ELF-1 (cell line): ENCODE measurements at places on chromosomes 2 and 18.
A peak's percentile ranks its signal among the peaks of the same experiment; 100 is the strongest.

DNA sequence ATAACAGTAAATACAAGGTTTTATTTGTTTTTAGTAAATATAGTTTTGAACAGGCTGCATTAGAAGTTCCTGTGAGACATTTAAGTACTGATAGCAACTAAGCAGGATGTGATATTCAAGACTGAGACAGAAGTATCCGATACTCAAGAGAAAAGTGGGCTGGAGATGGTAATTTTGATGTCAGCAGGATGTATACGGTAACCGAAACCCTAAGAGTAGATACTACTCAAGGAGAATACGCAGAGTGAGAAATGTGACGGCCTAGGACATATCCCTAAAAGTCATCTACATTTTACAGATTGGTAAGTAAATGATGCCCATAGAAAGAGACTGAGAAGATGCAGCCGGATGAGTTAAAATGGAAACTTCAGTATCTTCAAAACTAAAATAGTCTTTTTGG lies 115.4 kb downstream of the GORASP2 start:
- DNase-seq = no peak

DNA sequence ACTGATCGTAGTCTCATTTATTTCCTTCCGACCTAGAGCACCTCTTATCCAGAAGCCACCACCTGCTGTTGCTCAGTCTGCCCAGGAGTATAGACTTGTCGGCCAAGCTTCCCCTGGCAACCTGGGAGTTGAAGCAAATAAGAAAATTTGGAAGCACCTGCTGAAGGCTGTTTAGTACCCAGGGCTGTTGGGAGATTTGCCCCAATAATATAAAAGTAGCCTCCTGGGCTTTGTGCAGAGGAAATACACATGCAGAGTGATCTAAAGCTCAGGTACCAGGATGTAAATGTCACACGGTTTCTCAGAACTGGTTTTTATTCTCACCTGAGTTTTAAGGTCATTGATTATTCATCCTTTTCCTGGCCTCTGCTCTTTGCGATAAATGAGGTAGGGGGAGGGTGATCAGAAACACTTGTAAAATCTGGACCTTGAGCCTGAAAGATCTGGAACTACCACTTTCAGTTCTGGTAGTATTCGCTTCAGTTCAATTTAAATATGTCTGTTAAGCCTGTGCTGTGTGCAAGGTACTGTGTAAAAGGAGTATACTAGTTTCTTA lies 789 bp upstream of the COX7A2L start:
- DNase-seq = no peak

GRCh38 chr18:79657342-79657996 lies 22.1 kb upstream of the CTDP1 start:
- peak; percentile 54 for DNase-seq

GRCh38 chr2:160220545-160221009 lies 20.5 kb upstream of the ITGB6 start:
- no peak for DNase-seq

- no peak for DNase-seq
Measured at GRCh38 chr2:215812966-215813365, 200.4 kb downstream of the MREG start.

DNA sequence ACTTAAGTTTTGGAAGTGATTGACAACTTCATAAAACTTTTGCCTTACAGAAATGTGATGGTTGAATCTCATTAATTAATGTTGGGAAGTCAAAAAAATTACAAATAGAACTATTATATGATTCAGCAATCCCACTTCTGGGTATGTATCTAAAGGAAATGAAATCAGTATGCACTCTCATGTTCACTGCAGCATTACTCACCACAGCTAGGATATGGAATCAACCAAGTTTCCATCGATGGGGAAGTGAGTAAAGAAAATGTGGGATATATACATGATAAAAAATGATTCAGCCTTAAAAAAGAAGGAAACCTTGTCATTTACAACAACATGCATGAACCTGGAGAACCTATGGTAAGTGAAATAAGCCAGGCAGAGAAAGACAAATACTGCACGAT lies 112.4 kb upstream of the WDR75 start:
- DNase-seq = no peak

DNA sequence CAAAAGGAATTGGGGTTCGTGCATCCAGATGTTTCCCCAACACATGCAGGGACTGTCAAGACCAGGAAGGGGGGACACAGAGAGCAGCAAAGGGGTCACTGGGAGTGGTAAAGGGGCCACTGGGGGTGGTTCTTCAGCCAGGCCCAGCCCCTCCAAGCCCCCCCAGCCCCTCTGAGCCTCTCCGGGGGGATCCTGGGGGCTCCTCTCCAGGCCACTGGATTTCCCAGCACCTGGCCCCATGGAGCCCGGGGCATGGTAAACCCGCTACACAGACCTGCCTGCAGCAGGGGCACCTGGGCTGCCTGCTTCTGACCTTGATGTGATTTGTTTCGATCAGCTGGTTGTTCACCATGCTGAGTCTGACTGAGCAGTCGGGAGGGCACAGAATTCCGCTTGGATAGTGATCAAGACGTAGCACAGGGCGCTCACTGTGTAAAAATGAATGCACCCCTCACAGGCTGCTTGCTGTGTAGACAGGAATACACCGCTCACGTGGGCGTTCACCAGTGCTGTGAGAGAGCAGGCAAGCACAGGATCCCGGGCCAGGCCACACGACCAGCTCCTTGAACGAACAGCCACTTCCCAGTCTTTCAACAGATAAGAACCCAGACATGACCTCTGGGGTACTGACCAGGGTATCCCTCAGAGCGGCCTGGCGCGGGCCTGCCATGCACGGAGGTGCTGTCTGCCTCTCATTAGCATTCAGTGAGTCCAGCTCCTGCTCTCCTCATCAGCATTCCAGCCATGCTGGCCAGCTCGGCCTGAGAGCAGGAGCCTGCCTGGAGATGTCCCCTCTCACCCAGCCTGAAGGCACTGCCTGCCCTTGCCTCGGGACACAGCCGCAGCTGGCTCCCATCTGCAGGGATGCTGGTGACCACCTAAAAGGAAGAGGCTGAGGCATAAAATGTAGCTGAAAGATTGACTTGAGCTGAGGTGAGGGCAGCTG lies 73.3 kb upstream of the OTOS start:
- no peak for DNase-seq

GRCh38 chr18:49915352-49915751 lies 102.0 kb upstream of the ACAA2 start:
- DNase-seq = no peak

- DNase-seq = no peak
Measured at GRCh38 chr18:79452991-79453645, 57.4 kb downstream of the NFATC1 start.

- peak; percentile 55 for DNase-seq
Measured at GRCh38 chr2:85695691-85696668, 1.8 kb downstream of the GNLY start.

GRCh38 chr2:210049831-210050230 lies 47.4 kb downstream of the RPE start:
- DNase-seq = no peak

GRCh38 chr2:236641051-236641726 lies 71.6 kb downstream of the ACKR3 start:
- peak; percentile 36 for DNase-seq

DNA sequence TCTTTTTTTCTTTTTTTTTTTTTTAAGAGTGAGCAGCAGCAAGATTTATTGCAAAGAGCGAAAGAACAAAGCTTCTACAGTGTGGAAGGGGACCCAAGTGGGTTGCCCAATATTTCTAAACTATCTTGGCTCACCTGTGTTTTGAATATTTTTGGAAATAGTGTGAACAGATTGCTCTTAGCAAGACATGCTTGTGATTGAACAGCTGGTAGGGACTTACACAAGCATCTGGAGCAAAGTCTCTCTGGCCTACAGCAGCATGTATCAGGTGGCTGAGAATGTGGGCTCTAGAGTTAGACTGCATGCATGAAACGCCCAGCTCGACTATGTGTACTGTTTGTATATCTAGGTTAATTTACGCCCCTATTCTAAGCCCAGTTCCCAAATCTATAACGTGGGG lies 40.3 kb upstream of the FBXO11 start:
- no peak for DNase-seq

- DNase-seq = no peak
Measured at GRCh38 chr18:23440131-23440530, 13.0 kb upstream of the RIOK3 start.

DNA sequence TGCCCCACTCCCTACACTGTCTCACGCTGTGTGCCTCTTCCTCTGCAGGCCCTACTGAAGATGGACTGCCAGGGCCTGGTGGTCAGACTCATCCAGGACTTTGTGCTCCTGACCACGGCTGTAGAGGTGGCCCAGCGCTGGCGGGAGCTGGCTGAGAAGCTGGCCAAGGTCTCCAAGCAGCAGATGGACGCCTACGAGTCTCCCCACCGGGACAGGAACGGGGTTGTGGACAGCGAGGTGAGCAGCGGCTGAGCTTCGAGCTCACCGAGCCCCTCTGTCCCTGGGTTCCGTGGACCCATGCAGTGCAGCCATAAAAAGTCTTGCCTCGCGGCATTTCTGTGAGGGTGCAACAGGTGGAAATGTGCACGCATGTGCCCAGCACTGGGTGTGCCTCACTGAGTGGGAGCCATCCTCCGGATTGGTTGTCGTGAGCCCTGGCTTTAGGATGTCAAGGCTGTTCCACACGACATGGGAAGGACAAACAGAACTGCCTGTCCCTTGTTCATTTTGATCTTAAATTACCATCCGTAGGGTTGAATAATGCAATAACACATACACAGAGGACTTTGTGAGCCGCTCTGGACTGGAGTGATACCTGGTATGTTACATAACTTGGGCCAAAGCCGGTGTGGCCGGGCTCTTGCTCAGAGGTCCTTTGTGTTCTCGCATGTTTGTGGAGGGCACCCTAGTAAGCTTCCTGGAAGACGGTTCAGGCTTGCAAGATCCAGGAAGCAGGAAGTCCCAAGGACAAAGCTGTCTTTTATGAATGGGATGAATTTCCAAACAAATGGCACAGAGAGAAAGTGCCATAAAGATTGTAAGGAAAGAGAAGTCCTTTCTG lies 100.9 kb downstream of the SH3BP4 start:
- no peak for DNase-seq

DNA sequence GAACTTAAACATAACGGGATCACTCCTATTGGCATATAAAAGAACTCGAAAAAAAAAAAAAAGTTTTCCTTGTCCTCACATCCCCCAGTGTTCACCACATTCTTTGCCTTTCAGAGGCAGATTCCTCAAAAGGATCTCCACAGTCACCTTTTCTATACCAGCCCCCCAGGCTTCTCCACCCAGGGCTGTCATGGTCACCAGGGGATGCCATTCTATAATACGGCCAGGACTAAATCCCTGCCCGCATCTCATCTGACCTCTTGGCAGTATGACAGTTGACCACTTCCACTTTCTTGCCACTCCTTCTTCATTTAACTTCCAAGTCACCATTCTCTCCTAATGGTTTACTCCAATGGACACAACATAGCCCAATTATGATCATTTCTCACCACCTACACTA lies 29.3 kb downstream of the SOS1 start:
- DNase-seq = no peak

DNA sequence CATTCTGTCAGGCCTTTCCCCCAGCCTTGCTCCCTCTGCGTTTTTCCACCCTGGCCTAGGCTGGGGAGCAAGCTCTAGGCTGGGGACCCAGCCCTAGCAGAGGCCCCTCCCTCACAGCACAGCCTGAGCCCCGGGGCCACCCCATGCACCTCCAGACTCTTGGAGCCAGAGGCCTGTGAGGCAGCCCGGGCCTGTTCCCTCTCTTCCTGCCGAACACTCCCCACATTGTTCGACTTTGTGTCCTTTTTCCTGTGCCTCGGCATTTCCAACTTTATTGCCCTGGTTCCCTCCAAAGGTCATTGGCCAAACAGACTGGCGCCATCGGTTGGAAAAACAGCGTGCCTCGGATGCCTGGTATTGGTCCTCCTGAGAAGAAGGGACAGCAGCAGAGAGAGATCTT lies 79.7 kb downstream of the HS1BP3 start:
- no peak for DNase-seq

GRCh38 chr2:238589591-238590460 lies 163.1 kb downstream of the ASB1 start:
- no peak for DNase-seq

GRCh38 chr2:150495993-150496627 lies 8.6 kb upstream of the RND3 start:
- no peak for DNase-seq

- DNase-seq = peak; percentile 6
Measured at GRCh38 chr2:208570851-208571763, 164.5 kb downstream of the PTH2R start.

DNA sequence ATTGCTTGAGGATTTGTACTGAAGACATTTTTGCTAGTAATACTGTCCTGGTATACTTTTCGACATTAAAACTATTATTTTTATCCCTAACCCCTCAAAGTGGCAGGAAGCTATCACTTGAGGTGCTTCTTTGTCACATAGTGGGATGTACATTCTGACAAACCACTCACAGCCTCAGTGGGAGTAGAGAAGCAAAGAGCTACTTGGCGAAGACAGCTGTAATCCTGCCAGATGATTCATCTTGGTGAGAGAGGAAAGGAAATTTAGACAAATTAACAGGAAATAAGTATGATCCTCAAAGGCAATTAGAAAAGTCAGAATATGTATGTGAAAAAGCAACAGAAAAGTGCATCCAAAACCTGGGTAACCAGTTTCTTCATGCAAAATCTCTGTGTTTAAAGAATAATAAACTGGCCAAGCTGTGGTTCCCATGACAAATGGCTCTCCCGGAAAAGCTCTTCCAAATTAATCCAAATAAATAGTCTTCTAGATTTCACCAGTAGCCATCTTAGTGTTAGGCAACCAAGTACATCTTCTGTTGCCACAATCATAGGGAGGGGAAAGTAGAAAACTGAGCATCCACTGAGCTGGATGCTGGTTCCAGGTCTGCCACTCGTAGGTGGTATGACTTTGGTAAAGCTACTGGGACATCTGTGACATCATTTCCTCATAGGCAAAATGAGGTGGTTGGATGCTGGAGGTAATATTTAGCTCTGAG lies 308.0 kb upstream of the LYPD1 start:
- DNase-seq = no peak

DNA sequence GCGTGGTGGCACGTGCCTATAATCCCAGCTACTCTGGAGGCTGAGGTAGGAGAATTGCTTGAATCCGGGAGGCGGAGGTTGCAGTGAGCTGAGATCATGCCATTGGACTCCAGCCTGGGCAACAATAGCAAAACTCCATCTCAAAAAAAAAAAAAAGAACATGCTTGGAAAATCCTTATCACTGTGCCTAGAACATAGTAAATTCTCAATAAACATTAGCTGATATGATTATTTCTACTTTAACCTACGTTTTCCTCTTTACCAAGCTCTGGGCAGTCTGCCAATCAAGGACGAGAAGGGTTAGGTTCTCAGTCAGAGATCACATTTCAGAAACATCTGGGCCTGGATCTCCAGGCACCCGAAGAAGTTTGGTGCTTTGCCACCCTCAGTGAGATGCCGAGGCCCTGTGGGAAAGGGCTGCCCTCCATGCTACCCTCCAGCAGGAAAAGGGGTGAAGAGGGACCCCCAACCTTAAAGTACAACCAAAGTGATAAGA lies 107.7 kb downstream of the BCL11A start:
- no peak for DNase-seq
